Activated T-helper 2 cell treated with anti-CD3 and anti-CD28 coated beads, Interferon-gamma antibody, Interleukin-2, Interleukin-4, amounts not matched to agents 10 μg/mL and 5 μg/mL and 100 μg/mL, durations not matched to agents 14 hours and 24 hours and 36 hours (primary cell): ENCODE measurements at places on chromosomes 1 and 21.

- H3K4me1 ChIP-seq: peaks cover 3% of the 10 kb centered on the region
- no peak overlapping the region for H3K4me3 ChIP-seq
- DNase-seq: no peak
- peaks cover 7% of the 10 kb centered on the region for H3K27me3 ChIP-seq
- H3K27ac ChIP-seq: no peak overlapping the region
These were observed 15.6 kb downstream of the SERINC2 start for GRCh38 chr1:31428436-31429221.

DNA sequence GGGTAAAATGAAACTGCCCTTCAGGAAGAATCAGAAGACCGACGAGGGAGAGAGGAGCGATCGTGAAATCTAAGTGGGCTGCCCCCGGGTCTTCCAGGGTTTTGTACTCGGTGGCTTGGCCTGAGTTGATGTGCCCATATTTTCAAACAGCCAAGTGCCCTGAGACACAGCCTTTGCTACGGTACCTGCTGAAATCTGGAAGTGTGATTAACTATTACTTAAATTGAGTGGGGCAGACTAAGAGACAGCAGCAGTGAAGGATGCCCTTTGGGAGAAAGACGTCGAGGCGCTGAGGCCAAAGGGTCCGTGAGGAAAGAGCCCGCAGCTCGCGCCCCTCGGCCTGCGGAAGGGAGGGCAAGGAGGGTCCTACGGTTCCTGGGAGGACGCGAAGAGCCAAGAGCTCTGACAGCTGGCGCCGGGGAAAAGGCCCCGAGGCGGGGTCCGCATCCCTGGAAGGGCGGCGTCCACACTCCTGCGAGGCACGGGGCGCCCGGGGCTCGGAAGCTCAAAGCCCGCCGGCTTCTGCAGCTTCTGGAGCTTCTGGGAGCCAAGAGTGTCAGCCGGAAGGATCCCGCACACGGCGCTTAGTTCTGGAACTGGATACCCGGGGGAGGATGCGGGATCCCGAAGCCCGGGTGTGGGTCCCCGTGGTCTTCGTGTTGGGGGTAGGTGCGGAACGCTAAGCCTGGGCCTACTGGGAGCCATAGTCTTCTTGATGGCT lies 15.4 kb upstream of the RNU1-4 start:
- H3K36me3 ChIP-seq: no peaks in the 10 kb centered on the region
- H3K4me1 ChIP-seq: peaks cover 2% of the 10 kb centered on the region
- H3K4me3 ChIP-seq: no peak overlapping the region
- H3K27me3 ChIP-seq: peaks cover 26% of the 10 kb centered on the region
- peak; percentile 11 for DNase-seq
- no peak overlapping the region for H3K27ac ChIP-seq

DNA sequence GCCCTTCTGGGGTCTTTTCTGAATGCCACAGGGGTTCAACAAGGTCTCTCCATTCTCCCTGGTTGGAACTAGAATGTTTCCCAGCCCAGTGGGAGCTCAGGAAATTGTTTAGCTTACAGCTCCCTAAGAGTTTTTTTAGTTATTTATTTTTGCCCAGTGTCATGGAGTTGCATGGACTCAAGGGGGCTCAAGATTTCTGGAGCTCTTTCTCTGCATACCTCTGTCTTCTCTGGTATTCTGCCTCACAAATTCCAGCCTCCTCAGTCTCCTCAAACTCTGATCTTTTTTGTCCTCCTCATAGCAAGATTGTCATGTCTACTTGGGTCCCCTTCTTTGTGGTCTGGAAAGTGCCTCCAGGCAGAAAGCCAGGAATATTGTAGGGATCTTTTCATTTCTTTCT lies 15.9 kb upstream of the PPP2R5A start:
- no peaks in the 10 kb centered on the region for H3K36me3 ChIP-seq
- H3K27ac ChIP-seq: no peak overlapping the region
- H3K27me3 ChIP-seq: peaks cover 27% of the 10 kb centered on the region
- no peak overlapping the region for H3K4me3 ChIP-seq
- DNase-seq: no peak

- no peaks in the 10 kb centered on the region for H3K27me3 ChIP-seq
- H3K36me3 ChIP-seq: no peaks in the 10 kb centered on the region
- H3K4me3 ChIP-seq: no peak overlapping the region
- H3K27ac ChIP-seq: no peak overlapping the region
These were observed 116.8 kb upstream of the WNT4 start for GRCh38 chr1:22259551-22260282.

- peaks cover 23% of the 10 kb centered on the region for H3K27me3 ChIP-seq
- no peak overlapping the region for H3K27ac ChIP-seq
- no peaks in the 10 kb centered on the region for H3K36me3 ChIP-seq
- no peak for DNase-seq
- H3K4me3 ChIP-seq: no peak overlapping the region
These were observed 4.8 kb upstream of the EDARADD start for GRCh38 chr1:236389253-236389652.

DNA sequence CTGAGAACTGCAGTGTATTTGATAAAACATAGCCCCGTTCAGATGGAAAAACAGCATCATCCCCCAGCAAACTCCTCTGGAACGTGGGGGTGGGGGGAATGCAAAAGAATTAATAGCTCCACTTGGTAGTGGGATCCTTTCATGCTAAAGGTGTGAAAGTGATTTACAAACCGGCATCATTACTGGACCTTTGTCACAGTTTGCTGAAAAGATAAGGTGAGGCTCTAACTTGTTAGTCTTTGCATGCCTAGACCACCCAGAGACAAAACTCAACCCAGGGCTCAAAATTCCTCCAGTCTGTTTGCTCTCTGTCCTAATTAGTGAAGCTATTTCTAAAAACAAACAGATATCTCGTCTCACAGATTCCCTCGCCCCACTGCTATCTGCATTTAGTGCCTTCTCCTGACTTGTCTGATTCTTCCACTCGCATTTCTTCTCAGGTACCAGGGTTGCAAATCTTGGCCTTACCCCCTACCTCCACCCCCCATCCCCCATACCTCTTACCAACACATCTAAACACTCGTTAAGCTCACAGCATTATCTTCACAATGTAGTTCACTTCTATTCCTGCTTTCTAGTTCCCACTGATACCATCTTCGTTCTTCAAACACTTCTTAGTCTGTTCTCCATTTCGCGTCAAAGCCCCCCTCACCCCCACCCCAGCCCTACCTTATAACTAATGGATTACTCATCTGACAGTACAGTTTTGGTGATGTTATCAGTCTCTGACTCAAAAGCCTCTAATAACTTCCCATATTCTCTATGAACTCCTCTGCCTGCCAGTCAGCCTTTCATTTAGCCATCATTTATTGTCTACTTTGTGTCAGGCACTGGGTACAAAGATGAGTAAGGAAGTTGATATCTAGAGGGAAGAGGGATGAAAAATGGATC lies 11.8 kb downstream of the IER5 start:
- H3K4me1 ChIP-seq: peaks cover 84% of the 10 kb centered on the region
- peaks cover 9% of the 10 kb centered on the region for H3K36me3 ChIP-seq
- no peak for DNase-seq
- no peaks in the 10 kb centered on the region for H3K27me3 ChIP-seq
- H3K4me3 ChIP-seq: peak overlapping the region; percentile 74

DNA sequence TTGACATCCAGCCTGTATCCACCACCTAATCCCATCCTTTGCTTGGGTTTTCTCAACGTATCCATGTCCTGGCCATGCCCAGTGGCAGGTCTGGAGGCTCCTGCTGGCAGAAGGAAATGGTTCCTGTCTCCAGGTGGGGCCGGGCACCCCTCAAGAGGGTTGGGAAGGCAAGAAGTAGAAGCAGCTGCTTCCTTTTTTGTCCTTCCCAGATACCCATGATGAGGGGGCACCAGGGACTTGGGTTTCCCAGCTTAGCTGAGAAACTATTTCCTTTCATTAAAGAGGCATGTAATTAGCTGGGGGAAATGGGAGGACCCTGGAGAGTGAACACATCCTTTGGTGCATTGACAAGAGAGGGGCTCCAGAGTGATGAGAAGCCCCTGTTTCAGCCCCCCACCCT lies 21.1 kb upstream of the SLC45A3 start:
- H3K4me3 ChIP-seq: no peak overlapping the region
- H3K27ac ChIP-seq: no peak overlapping the region
- H3K36me3 ChIP-seq: no peaks in the 10 kb centered on the region

GRCh38 chr1:19437891-19438294 lies 47.4 kb downstream of the CAPZB start:
- H3K4me1 ChIP-seq: peaks cover 73% of the 10 kb centered on the region
- DNase-seq: no peak

- no peaks in the 10 kb centered on the region for H3K27me3 ChIP-seq
- H3K4me1 ChIP-seq: peaks cover 68% of the 10 kb centered on the region
- peak overlapping the region; percentile 25 for H3K27ac ChIP-seq
- H3K4me3 ChIP-seq: peak overlapping the region; percentile 75
- peaks cover 14% of the 10 kb centered on the region for H3K36me3 ChIP-seq
These were observed 1.3 kb downstream of the LY9 start for GRCh38 chr1:160797271-160797709.

- no peak overlapping the region for H3K4me3 ChIP-seq
- H3K36me3 ChIP-seq: no peaks in the 10 kb centered on the region
- DNase-seq: no peak
- H3K27ac ChIP-seq: no peak overlapping the region
- peaks cover 7% of the 10 kb centered on the region for H3K27me3 ChIP-seq
- H3K4me1 ChIP-seq: no peaks in the 10 kb centered on the region
These were observed 91.1 kb upstream of the CACHD1 start for GRCh38 chr1:64378826-64379225.

DNA sequence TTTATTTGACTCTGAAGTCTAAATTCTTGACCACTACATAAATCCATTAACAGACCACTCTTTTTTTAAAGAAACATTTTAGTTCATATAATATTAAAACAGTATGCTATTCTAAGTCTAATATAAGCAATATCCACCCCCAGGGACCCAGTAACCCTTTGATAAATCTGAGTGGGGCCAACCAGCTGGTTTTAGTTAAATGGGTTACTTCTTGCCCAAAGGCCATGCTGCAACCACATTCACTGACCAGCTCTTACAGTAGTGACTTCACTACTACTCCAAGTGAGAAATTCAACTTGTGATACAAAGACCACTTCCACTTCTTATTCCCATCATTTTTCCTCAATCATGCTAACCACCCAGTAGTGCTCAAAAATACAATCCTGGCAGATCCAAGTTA lies 20.5 kb downstream of the FUBP1 start:
- no peak overlapping the region for H3K4me3 ChIP-seq
- peaks cover 17% of the 10 kb centered on the region for H3K4me1 ChIP-seq
- DNase-seq: no peak

- no peaks in the 10 kb centered on the region for H3K36me3 ChIP-seq
- H3K4me3 ChIP-seq: no peak overlapping the region
- H3K27me3 ChIP-seq: peaks cover 11% of the 10 kb centered on the region
- peaks cover 45% of the 10 kb centered on the region for H3K4me1 ChIP-seq
These were observed 2.1 kb downstream of the GNAT2 start for GRCh38 chr1:109617291-109617801.

GRCh38 chr1:39165049-39165448 lies 39.4 kb upstream of the MACF1 start:
- peaks cover 17% of the 10 kb centered on the region for H3K27me3 ChIP-seq
- H3K4me3 ChIP-seq: no peak overlapping the region
- peaks cover 12% of the 10 kb centered on the region for H3K4me1 ChIP-seq
- H3K27ac ChIP-seq: no peak overlapping the region
- H3K36me3 ChIP-seq: no peaks in the 10 kb centered on the region
- DNase-seq: no peak

GRCh38 chr1:151501474-151501873 lies 9.7 kb upstream of the CGN start:
- peaks cover 11% of the 10 kb centered on the region for H3K27me3 ChIP-seq
- H3K27ac ChIP-seq: no peak overlapping the region
- H3K4me3 ChIP-seq: no peak overlapping the region
- DNase-seq: no peak
- peaks cover 16% of the 10 kb centered on the region for H3K4me1 ChIP-seq

- no peak overlapping the region for H3K4me3 ChIP-seq
- H3K4me1 ChIP-seq: no peaks in the 10 kb centered on the region
- DNase-seq: no peak
- peaks cover 12% of the 10 kb centered on the region for H3K27me3 ChIP-seq
These were observed 80.8 kb upstream of the POU3F1 start for GRCh38 chr1:38127428-38127827.

- no peak overlapping the region for H3K27ac ChIP-seq
- no peaks in the 10 kb centered on the region for H3K27me3 ChIP-seq
- no peaks in the 10 kb centered on the region for H3K4me1 ChIP-seq
These were observed 175.9 kb downstream of the RWDD3 start for GRCh38 chr1:95409901-95410300.

DNA sequence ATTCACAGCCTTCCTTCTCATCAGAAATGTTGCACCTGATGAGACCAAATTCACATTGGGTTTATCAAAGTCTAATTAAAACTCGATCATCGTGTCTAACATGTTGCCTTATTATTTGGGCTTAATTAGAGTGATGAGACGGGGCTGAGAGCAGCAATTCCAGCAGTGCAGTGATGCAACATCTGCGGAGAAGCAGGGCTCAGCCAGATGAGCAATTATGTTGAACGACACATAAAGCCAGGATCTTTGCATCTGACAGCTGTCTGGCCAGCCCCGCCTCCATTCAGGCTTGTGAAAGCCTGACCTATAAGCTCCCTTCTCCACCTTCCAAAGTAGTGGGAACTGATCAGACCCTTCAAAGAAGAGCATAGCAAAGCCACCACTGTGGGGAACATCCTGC lies 109.8 kb downstream of the C1orf94 start:
- no peak for DNase-seq
- no peaks in the 10 kb centered on the region for H3K4me1 ChIP-seq
- no peaks in the 10 kb centered on the region for H3K27me3 ChIP-seq
- no peak overlapping the region for H3K27ac ChIP-seq

GRCh38 chr1:235105051-235106043 lies 23.3 kb downstream of the TOMM20 start:
- peak overlapping the region; percentile 38 for H3K4me3 ChIP-seq
- peaks cover 42% of the 10 kb centered on the region for H3K36me3 ChIP-seq
- H3K27ac ChIP-seq: peak overlapping the region; percentile 85

DNA sequence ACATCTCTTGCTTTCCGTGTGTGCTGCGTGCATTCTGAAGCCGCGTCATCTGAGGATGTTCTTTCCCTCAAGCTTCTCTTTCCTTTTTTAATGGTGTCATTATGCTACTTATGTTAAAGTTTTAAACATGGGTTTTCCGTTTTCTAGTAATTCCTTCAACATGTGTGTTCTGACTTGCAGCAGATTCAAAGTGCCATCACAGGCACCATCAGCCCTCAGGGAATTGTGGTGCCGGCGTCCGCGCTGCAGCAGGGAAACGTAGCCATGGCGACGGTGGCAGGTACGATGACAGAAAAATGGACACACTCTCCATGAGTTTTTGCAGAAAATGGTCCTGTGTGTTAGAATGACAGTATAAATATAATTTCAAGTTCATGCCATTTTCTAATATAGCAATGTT lies 42.4 kb downstream of the PKNOX1 start:
- no peaks in the 10 kb centered on the region for H3K27me3 ChIP-seq
- no peak overlapping the region for H3K27ac ChIP-seq
- no peak overlapping the region for H3K4me3 ChIP-seq
- peaks cover 7% of the 10 kb centered on the region for H3K4me1 ChIP-seq
- peaks cover 41% of the 10 kb centered on the region for H3K36me3 ChIP-seq
- no peak for DNase-seq

- H3K36me3 ChIP-seq: no peaks in the 10 kb centered on the region
- H3K4me3 ChIP-seq: no peak overlapping the region
- no peak overlapping the region for H3K27ac ChIP-seq
- peaks cover 9% of the 10 kb centered on the region for H3K27me3 ChIP-seq
- no peak for DNase-seq
These were observed 9.5 kb downstream of the LACTBL1 start for GRCh38 chr1:22963044-22963677.
